ENCODE measurements at places on chromosomes 16 and 17. TPM values are rescaled to one million over a fixed set of nuclear protein-coding genes. Genes with fewer than 3 reads are reported as not detected.

The CD79B gene
- 479 TPM for total RNA-seq

The NPIPA7 gene
- 14.4 TPM for total RNA-seq

The MFSD6L gene
- not detected for total RNA-seq

The IRX3 gene
- total RNA-seq = not detected

The CYB561 gene
- total RNA-seq = not detected

The VAT1L gene
- total RNA-seq = not detected

The NPIPB6 gene
- 12.1 TPM for total RNA-seq

The RPH3AL gene
- total RNA-seq = 2.2 TPM

The RGS11 gene
- not detected for total RNA-seq

The CTCF gene
- total RNA-seq = 93.3 TPM

The FN3K gene
- 31.2 TPM for total RNA-seq

The TP53TG3 gene
- total RNA-seq = not detected

The EVI2A gene
- 28.1 TPM for total RNA-seq

The KRT27 gene
- total RNA-seq = not detected

The AOC3 gene
- total RNA-seq = 3.6 TPM

The TNFRSF17 gene
- total RNA-seq = 38.8 TPM

The CLEC19A gene
- not detected for total RNA-seq

The RHBDL1 gene
- total RNA-seq = 3.6 TPM
